ENCODE measurements at places on chromosomes 11 and 22.

DNA sequence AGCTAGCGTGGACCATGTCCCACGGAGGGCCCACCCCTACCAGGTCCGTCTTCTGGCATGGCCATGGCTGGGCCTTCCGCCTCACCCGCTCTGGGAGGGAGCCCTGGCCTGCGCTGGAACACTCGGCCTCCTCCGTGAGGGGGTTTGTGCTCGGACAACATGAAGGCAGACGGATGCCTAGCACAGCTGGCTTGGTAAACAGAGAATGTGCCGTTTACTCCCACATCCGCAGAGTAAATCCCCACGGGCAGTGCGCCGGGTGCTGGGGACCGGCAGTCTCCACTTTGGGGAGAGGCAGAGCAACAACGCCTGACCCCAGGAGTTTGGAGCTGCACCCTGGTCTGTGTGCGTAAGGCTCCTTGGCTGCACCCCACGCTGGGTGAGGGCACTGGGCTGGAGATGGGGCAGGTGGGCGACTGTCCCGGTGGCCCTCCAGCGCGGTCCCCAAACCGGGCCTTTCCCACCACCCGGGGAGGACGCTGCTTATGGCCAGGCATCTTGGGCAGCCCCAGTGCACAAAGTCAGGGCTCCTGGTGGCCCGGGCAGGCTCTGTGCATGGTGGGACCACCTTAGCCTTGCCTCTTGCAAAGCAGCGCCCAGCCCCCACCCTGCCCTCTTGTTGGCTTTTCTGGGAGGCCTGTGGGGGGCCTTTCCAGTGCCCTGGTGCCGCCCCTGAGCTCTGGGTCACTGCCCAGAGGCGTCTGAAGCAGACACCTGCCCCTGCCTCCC, 30.7 kb upstream of the MUC5AC start:
- DNase-seq, result no peak

DNA sequence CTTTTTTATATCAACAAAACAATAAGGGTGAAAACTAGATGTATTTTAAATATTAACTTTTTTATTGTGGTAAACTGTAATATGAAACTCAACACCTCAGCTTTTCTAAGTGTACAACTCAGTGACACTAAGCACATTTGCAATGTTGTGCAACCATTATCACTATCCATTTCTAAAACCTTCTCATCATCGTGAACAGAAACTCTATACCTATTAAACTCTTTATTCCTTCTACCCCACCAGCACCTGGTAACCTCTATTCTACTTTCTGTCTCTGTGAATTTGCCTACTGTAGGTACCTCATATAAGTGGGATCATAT, 9.4 kb downstream of the HORMAD2 start:
- no peak for DNase-seq

GRCh38 chr22:37684803-37685615, 1.1 kb upstream of the NOL12 start:
- DNase-seq, result no peak

DNA sequence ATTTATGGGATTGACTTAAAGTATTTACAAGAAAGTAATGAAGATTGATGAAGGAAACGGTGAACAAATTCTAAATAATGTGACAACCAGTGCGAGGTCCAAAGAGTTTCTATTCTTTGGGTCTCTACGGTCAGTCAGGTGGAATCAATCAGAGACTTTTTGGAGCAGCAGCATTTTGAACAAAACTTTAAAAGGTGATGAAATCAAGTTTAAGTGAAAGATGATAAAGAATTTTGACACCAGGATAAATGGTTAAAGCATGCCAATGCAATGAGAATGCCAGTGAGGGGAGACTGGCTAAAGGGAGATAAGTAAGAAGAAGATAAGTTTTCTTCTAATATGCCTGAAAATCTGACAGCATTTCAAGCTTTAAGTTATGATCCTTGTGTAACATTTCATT, 67.9 kb downstream of the DCUN1D5 start:
- no peak for DNase-seq

- DNase-seq, result no peak
These were observed 25.0 kb downstream of the SNX19 start for GRCh38 chr11:130891326-130891725.

- no peak for DNase-seq
These were observed 11.9 kb upstream of the TCF20 start for GRCh38 chr22:42282252-42282942.

GRCh38 chr11:133219543-133219942, 312.8 kb downstream of the OPCML start:
- DNase-seq, result no peak

GRCh38 chr11:40602866-40603552, 856.4 kb downstream of the LRRC4C start:
- DNase-seq, result no peak

GRCh38 chr11:44727114-44727372, 281 bp downstream of the TSPAN18 start:
- DNase-seq, result no peak

DNA sequence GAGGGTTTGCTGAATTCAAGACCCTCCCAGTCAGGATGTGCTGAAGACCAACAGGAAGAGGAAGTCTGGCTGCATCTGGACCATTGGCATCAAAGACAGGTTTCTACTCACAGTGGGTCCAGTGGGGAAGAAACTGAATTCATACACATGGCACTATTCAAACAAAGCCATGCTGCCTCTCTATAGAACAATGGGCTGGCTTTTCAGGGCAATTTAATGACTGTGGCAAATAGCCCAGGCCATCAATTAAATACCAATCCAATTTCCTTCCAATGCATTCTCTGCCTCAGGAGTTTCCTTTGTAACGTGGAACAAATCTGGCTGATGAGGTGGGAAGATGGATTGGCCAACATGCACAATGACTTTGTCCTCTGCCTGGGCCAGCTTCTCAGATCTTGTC, 98.6 kb downstream of the SEZ6L start:
- peak; percentile 6 for DNase-seq

DNA sequence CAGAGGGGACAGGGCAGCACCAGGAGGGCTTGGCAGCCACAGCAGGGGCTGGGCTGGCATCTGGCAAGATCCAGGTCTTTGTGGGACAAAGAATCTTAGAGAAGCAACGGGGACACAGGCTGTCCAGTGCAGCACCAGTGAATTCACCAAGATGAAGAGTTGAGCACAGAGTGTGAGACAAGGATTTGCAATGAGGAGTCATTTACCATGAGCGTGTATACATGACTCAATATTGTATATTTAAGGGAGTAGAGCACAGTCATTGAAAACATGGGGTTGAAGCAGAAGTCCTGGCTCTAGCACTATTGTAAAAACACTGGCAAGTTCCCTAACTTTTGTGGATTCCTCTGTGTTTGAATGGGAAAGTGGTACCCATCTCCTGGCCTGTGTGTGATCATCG, 3.5 kb downstream of the APOL1 start:
- no peak for DNase-seq

DNA sequence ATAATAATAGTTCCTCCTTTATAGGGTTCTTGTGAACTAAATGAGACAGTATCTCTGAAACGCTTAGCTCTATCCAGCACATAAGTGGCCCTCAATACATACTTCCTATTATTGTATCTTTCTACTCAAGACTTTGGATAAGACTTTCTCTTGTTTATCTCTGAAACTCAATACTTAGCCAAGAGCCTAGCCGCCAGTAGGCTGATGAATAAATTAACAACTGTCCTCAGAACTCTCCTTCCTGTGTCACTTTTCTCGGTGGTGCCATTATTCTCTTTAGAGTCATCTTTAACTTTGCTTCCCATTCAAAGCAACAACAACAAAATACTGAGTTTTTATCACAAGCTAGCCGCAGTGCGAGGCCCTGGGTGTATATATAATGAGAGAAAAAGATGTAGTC, 86.9 kb downstream of the FAM83F start:
- no peak for DNase-seq

DNA sequence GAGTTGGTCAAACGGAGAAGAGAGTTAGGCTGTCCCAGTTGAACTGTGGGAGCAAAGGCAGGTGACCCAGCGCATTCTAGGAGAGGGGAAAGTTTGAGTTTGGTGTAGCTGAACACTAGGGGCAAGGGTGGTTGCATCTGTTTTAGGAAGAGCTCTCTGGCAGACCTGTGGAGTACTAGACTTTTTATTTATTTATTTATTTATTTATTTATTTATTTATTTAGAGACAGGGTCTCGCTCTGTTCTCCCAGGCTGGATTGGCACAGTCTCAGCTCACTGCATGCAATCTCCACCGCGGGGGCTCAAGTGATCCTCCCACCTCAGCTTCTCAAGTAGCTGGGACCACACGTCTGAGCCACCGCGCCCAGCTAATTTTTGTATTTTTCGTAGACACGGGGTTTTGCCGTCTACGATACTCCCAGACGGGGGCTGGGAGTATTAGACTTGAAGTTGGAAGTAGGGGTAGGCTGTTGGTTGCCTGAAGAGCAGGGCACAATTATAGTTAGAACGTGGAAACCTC, 950 bp upstream of the ACER3 start:
- no peak for DNase-seq

DNA sequence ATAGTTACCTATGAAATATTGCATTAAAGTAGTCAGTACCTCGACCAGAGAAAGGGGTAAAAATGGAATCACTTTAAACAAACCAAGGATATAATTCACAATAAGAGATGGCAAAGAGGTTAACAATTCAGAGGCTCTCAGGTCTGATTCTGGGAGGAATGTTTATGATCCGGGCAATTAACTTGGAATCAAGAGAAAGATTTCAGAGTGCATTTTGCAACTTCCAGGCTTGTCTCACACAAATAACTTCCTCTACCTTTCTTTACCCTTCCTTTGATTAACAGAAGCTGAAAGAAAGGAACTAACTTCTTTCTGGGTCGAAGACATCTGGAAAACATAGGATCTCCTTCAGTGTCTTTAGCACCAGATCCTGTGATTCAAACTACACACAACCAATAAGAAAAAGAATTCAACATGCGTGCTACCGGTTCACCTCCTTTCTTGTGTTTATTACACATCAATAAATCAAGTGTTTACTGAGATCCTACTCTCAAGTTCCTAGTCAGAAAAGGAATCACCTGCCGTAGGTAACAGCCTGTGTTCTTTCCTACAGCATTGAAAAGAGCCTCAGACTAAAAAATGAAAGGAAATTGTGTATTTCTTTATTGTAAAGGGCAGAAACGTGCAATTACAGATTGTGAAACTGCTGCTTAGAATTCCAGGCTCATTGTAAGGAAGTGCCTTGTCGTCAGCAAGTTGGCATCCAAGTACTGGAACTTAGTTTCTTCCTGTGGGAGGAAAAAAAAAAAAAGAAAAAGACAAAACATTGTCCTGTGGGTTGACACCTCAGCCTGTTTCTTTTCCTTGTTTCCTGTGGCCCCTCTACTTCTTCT, 29.5 kb downstream of the CARD18 start:
- DNase-seq, result no peak

DNA sequence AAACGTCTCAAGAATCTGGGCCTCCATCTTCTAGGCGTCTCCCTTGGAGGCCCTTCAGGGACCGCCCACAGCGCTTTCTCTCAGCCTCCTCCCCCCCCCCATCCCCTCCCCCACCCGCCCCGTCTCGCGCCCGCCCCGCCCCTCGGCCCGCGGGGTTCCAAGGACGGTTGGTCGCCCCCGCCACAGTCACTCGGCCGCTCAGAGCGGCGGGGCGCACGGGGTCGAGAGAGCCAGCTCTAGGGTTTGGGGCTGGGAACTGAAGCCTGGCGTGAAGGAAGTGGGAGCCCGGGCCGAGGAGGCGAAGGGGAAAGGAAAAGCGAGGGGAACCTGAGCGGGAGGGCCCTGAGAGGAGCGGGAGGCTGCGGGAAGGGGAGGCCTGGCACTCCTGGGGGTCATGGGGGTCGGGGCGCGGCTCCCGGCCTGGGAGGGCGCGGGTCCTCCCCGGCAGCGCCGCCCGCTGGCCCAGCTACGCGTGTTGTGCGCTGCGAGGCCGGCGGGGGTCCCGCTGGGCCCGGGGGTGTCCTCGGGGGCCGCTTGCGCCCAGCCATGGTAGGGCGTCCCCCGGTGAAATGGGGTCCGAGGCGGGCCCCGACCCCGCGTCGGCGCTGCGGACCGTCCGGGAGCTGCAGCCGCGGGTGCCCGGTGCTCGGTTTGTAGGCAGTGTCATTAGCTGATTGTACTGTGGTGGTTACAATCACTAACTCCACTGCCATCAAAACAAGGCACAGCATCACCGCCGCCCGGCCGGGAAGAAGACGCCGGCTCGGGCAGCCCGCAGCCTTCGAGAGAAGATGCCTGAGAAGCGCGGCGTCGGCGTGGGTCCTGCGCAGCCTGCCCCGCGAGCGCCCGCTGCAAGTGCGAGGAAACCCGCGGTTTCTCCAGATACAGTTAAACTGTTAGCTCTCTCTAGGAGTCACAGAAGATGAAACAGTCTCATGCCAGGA, at the start of gene BTG4:
Gene BTG4 (minus strand): TSS at position 91 of the 944 bp plus-strand sequence. CDS start 13,610 bp downstream, outside the sequence.
- no peak for DNase-seq

- no peak for DNase-seq
These were observed 131.7 kb downstream of the TBC1D22A start for GRCh38 chr22:46894081-46894671.

DNA sequence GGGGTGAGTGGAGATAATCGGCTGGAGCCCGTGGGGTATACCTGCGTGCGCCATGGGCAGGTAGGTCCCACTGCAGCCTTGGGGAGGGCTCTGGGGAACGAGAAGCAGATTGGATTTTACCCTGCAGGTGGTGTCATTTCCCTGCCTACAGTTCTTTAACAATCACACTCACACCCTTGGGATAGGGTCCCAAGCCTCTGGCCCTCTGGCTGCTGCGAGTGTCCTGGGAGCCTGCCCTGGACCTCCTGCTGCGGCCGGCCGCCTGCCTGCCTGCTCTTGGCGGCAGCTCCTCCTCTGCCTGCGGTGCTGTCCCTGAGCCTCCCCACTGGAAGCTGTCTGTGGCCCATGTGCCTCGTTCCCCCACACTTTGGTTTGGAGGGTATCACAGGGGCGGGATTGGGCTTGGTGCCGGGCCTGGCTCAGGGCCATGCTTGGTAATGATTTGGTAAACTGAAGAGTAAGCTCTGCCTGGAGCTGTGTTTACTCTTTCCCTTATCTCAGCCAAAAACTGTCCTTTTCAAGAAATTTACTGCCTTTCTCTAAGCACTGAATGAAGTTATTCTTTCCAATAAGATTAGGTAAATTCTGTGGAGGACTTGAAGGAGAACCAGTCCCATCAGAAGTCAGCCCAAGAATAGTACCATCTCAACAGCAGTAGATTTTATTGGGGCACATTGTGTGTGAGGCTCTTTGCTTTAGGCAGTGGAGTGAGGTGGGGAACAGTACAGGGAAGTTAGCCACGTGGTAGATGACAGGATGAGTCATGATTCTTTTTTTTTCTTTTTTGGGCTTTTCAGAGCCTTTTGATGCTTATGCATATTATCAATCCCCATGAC, 53.7 kb downstream of the TBC1D22A start:
- peak; percentile 30 for DNase-seq

GRCh38 chr11:3202759-3203158, 15.9 kb downstream of the MRGPRG start:
- no peak for DNase-seq

Data from NCI-H2029 treated with DMSO at 0.1 percent for 48 hours (cell line).